ENCODE measurements at places on chromosomes 11 and 22.

- DNase-seq, result peak; percentile 72
Observed at GRCh38 chr22:28594797-28595462, 84.7 kb downstream of the TTC28 start.

GRCh38 chr11:132935383-132935782 lies 596.9 kb downstream of the OPCML start:
- DNase-seq, result no peak

DNA sequence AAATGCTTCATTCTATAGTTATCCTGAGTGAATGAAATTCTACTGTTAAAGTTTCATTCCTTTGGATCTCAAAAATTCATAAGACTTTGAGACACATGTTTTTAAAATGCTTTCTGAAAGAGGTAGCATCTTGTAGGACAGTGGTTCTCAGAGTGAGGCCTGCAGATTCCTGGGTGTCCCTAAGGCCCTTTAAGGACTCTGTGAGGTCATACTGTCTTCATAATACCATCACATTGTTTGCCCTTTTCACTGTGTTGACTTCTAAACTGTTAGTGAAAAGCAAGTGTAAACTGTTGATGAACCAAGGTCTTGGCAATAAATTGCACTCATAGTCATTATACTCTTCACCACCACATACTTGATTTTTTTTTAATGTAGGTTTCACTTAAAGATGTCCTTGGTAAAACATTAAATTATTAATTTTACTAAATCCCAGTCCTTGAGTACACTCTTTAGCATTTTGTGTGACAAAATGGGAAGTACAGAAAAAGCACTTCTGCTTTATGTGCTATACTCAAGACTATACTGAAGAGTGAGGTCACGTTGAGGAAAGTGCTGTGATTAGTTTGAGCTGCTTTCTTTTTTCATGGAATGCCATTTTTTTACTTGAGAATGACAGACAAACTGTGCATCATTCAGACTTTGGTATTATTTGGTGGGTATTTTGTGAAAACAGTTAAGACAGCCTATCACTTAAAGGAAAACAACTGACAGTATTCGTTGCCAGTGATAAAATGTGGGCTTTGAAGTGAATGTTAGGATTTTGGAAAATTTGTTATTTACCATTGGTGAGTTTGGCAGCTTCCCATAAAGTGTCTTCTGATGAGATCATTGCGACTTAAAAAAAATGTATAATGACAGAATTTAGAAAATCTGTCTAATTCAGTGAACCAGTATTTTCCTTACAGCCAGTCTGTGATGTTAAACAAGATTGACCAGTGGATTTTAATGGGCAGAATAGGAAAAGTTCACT lies 61.1 kb downstream of the SPECC1L start:
- DNase-seq, result no peak

GRCh38 chr11:65849771-65850216 lies 8.2 kb downstream of the CFL1 start:
- no peak for DNase-seq

All from SHP77 (cell line).